Cardiac muscle cell (in vitro differentiated cells and primary cell): ENCODE measurements at places on chromosomes 5 and 9. TPM values are rescaled to one million over a fixed set of nuclear protein-coding genes. Genes with fewer than 3 reads are reported as not detected.

DNA sequence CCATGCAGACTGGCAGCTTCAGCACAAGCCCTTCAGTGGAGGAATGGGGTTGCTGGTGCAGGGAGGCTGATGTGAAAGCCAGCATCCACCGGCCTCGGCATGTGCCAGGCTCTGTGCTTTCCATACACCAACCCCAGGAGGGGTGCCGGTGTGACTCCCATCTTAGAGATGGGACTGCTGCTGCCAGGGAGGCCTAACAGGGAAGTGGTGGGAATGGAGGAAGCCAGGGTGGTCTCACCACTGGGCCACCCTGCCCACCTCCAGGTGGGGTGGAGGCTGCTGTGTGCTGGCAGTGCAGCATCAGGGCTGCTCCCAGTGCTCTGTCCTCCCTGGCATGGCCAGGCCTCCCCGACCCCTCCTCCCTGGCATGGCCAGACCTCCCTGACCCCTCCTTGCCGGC is 32.8 kb upstream of the PITX1 start:
- H3K27me3 ChIP-seq: peaks cover 78% of the 10 kb centered on the region
- no peak for DNase-seq
- no peak overlapping the region for H3K27ac ChIP-seq
- H3K4me3 ChIP-seq: no peak overlapping the region
- no peaks in the 10 kb centered on the region for H3K4me1 ChIP-seq

DNA sequence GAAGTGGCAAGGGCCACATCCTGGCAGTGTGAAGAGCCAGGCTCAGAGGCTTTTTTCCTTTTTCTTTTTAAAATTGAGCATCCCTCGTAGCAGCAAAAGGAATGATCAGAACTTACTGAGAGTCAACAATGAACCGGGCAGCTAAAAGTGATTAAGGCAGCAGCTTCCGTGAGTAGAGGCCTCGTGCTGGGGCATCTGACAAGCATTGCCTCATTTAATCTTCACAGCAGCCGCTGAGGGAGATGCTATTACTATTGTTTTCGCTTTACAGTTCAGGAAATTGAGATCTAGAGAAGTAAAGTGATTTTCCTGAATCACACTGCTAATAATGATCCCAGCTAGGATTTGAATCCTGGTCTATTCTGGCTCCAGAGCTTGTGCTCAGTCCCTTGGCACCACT is 30.7 kb upstream of the PTGS1 start:
- H3K36me3 ChIP-seq: no peaks in the 10 kb centered on the region
- DNase-seq: no peak
- H3K27me3 ChIP-seq: no peaks in the 10 kb centered on the region
- H3K4me3 ChIP-seq: no peak overlapping the region
- H3K4me1 ChIP-seq: no peaks in the 10 kb centered on the region

DNA sequence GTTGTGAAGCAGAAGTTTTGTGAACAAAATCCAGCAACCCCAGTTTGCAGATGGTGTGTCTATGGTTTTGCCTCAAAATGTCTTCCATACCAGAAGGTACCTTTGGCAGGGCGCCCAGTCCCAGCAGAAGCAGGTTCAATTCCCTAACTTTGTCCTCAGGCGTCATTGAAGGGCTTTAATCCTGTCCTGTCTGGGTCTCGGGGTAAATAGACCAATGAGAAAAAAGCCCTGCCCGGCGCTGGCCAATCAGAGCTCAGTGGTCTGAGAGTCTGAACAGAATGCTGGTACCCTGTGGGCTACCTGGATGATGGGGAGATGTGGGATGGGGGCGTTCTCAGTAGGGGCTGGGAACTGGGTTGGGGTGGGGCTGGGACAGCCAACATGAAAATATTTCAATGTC is 6.2 kb upstream of the ST6GALNAC4 start:
- H3K36me3 ChIP-seq: no peaks in the 10 kb centered on the region
- peaks cover 24% of the 10 kb centered on the region for H3K27me3 ChIP-seq
- no peak for DNase-seq
- H3K4me3 ChIP-seq: no peak overlapping the region
- no peak overlapping the region for H3K27ac ChIP-seq

GRCh38 chr5:57685516-57686255 is 203.1 kb upstream of the ACTBL2 start:
- no peak overlapping the region for H3K27ac ChIP-seq
- peaks cover 3% of the 10 kb centered on the region for H3K4me1 ChIP-seq
- no peak overlapping the region for H3K4me3 ChIP-seq
- no peak for DNase-seq

Gene SPATA31D4
- total RNA-seq: not detected in 2 replicates

Gene SEMA6A
- 20.3 and 27.6 TPM in 2 replicates for total RNA-seq

DNA sequence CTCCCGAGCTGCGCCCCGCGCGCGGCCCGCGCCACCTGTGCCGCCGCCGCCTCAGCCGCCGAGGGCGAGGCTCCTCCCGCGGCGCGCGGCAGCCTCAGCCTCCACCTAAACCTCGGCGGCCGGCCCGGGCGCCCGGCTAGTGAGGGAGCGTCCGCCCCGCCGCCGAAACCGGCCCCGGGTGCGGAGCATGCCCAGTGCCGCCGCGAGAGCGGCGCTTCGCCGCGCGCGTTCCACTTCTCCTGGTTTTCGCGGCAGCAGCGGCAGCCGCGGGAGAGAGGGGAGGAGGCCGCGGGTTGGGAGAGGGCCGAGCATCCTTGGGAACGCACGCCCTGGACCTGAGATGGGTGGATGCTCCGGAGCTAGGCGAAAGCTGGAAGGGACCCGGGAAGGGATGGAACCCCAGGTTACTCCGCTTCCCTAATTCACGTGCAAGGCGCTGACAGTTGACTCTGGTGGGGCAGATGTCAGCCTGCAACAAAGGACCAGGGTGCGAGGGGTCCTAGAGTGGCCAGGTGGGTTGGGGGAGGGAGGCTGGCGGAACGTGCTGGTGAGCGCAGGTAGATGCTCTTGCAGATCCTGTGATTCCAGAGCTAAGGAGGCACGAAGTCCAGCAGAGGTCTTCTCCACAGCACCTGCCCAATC is at the start of gene CTNND2:
CTNND2 (minus strand) TSS at position 182 of the 642 bp plus-strand sequence. CDS start 593 bp downstream, outside the sequence.
- H3K27me3 ChIP-seq: peaks cover 53% of the 10 kb centered on the region
- peaks cover 4% of the 10 kb centered on the region for H3K4me1 ChIP-seq
- no peak within 1 kb of the TSS for H3K27ac ChIP-seq
- peak; percentile 87 for DNase-seq
- peak within 1 kb of the TSS; percentile 80 for H3K4me3 ChIP-seq

DNA sequence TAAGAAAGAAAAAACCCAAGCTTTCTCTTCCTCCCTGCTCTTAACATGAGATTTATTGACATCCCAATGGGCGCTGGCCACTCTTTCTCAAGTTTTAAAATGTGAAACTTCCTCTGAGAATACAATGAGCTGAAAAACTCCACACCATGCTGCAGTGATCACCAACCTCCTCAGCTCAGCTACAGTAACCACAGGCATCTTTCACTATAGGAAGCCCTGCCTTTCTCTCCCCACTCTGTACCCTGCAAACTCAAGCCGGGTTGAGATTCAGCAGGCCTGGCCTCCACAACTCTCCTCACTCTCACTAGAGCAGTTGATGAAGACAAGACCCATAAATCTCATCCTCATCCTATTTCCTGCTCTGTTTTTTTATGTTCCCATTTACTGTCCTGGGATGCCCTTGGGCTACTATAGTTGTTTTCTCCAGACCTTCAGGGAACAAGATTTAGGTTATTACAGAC is 48.3 kb downstream of the SH3TC2 start:
- no peak for DNase-seq
- H3K27me3 ChIP-seq: no peaks in the 10 kb centered on the region
- no peaks in the 10 kb centered on the region for H3K36me3 ChIP-seq
- no peak overlapping the region for H3K27ac ChIP-seq

GRCh38 chr5:177433658-177434217 is 7.3 kb downstream of the GRK6 start:
- H3K4me1 ChIP-seq: no peaks in the 10 kb centered on the region
- no peak overlapping the region for H3K27ac ChIP-seq
- DNase-seq: no peak
- no peak overlapping the region for H3K4me3 ChIP-seq

DNA sequence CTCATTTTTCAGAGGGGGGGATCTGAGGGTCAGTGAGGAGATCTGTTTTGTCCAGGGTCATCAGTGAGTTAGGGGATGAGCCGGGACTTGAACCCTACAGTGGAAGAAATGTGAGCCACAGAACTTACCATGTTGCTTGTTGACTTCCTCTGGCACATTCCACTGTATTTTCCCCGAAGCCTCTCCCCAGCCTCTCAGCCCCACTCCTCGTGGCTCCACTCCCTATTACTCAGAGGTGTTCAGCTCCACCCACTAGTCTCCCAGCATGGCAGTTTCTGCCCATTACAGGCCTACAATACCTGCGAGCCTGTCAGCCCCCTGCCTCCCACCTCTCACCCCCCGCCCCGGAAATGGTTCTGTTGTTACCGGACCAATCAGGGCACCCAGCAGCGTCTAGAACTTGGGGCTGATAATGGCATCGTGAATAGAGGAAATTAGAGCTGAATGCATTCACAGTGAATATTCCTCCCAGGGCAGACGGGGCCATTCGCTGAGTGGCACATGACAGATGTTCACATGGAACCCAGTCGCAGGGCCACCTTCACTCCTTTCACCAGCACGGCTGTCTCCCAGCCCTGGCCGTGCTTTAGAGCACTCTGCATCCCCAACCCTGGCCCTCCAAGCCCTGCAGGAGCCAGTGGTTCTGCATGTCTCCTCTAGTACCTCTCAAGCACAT is 81.6 kb downstream of the KCNIP1 start:
- no peaks in the 10 kb centered on the region for H3K4me1 ChIP-seq
- no peak for DNase-seq

- no peaks in the 10 kb centered on the region for H3K4me1 ChIP-seq
- no peaks in the 10 kb centered on the region for H3K27me3 ChIP-seq
- H3K27ac ChIP-seq: no peak overlapping the region
- DNase-seq: no peak
- no peaks in the 10 kb centered on the region for H3K36me3 ChIP-seq
Observed at GRCh38 chr5:39432696-39433530, 8.1 kb upstream of the DAB2 start.

Gene ANKRD31
- under 0.01 and 0.21 TPM in 2 replicates for total RNA-seq

Gene IFNA13
- not detected in 2 replicates for total RNA-seq

- H3K4me1 ChIP-seq: peaks cover 5% of the 10 kb centered on the region
- H3K27ac ChIP-seq: no peak overlapping the region
- no peak overlapping the region for H3K4me3 ChIP-seq
Observed at GRCh38 chr5:14257995-14258403, 114.9 kb downstream of the TRIO start.

DNA sequence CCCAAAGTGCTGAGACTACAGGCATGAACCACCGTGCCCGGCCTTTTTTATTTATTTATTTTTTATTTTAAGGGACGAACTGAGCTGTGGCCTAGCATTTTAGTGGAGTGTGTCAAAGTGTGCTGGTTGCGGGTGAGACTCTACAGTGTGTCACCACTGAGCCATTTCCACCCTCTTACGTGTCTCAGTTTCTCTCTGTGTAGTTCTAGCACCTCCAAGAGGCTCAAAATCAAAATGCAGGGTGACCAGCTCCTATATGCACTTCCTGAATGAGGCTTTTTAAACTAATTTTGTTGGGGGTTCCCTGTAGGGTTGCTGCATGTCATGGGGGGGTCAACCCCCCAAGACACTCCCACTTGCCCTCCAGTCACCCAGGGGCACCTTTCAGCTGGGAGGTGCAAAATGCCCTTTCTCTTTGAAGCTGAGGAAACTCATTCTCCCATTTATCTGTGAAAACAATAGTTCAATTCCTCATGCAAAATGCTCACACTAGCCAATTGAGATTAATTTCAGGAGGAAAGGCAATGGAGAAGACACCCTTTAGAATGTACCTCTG is 69.3 kb downstream of the COL15A1 start:
- no peaks in the 10 kb centered on the region for H3K4me1 ChIP-seq
- no peak for DNase-seq
- no peak overlapping the region for H3K27ac ChIP-seq
- H3K27me3 ChIP-seq: no peaks in the 10 kb centered on the region
- H3K36me3 ChIP-seq: no peaks in the 10 kb centered on the region

Gene TMEM252
- total RNA-seq: not detected in 2 replicates

- no peaks in the 10 kb centered on the region for H3K4me1 ChIP-seq
- no peak overlapping the region for H3K27ac ChIP-seq
- H3K27me3 ChIP-seq: peaks cover 7% of the 10 kb centered on the region
Observed at GRCh38 chr5:2001300-2001699, 118.6 kb upstream of the IRX4 start.

DNA sequence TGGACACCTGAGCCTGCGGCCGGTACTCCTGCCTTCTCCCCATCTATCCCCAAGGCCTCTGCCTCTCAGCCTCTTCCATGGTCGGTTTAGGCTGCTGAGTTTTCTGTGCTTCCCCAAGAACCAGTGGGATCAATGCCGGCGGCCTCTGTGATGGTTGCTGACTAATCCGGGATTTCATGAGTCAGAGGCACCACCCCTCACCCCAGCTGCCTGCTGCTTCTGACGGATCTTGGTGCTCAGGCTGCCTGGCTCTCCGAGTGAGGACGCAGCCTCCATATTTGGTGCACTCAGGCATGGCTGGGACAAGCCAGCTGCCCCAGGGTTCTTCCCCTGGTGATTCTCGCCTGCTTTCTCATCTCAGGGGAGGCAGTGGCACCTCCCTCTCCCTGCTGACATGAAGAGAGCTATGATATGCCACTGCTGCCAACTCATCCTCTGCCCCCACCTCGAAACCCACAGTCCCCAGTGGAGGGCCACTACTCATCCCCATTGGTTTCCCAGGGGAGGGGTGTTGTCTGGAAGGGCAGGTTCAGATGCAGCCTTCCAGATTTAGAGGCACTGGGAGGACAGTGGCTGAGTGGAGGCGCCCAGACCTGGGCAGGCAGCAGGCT is 3.3 kb upstream of the MAN1B1 start:
- peaks cover 16% of the 10 kb centered on the region for H3K27me3 ChIP-seq
- H3K4me1 ChIP-seq: peaks cover 4% of the 10 kb centered on the region
- no peak overlapping the region for H3K4me3 ChIP-seq
- H3K36me3 ChIP-seq: no peaks in the 10 kb centered on the region

Gene TMC1
- total RNA-seq: not detected in 2 replicates

DNA sequence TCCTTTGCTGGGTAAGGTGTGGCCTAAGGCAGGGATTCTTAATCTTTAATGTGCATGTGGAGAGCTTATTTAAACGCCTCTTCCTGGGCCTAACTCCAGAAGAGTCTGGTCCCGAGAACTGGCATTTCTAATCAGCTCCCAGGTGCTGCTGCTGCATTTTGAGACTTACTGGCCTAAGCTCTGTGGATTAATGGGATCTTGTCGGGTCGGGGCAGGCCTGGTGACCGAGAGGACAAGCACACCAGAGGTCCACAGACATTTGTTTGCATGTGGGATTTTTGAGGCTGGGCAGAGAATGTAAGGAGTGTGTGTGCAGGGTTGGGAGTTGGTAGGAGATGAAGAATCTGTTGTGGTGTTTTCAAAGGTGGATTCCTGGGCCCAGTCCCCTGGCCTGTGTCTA is 95.0 kb upstream of the DAP start:
- DNase-seq: no peak
- peaks cover 3% of the 10 kb centered on the region for H3K27me3 ChIP-seq
- no peak overlapping the region for H3K4me3 ChIP-seq
- H3K27ac ChIP-seq: no peak overlapping the region
